CD8-positive, alpha-beta memory T cell (primary cell): ENCODE measurements at places on chromosomes 12 and 14.

- DNase-seq, result peak; percentile 87
Measured at GRCh38 chr12:96434107-96434506, 33.9 kb upstream of the CDK17 start.

DNA sequence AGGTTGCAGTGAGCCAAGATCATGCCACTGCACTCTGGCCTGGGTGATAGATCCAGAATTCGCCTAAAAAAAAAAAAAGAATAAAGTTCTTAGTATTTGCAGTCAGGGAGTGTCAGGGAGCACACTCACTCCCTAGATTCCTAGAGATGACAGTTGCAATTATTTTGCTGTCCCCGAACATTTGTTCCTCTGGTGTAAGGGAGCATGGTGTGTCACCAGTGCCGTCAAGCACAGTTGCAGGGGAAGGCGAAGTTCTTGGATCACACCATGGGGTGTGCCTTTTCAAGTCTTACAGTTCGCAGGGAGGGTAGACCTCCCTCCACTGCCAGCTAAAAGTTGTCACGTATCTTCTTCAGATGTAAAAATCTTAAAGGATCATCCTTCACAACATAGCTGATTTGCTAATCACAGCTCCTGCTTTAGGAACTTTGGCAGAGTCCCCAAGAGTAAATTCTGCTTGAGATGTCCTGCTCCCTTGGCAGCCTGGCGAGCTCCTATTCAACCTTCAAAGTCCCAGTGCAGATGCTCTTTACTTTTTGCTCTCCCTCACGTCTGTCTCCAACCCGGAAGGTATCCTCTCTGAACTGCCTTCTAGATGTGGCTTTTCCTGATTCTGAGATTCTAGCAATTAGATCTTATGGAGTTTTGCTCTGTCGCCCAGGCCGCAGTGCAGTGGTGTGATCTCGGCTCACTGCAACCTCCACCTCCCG lies 11.3 kb downstream of the ACACB start:
- no peak for DNase-seq

DNA sequence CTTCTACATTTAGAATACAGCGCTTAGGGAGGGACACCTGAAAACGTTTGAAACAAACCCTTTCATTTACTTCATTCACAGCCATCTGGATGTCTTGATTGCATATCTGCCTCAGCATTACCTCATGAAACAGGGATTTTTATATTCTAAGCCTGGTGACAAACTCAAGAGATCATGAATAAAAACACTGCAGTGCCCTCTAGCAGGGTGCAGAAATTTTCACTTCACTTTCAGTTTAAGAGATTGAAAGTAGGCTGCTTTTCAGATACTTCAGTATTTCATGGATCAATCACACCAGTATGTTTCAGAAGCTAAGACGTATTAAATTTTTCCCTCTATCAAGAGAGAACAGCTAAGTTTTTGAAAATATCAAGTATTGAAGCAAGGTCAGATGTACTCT lies 467.8 kb downstream of the MDGA2 start:
- DNase-seq, result no peak

DNA sequence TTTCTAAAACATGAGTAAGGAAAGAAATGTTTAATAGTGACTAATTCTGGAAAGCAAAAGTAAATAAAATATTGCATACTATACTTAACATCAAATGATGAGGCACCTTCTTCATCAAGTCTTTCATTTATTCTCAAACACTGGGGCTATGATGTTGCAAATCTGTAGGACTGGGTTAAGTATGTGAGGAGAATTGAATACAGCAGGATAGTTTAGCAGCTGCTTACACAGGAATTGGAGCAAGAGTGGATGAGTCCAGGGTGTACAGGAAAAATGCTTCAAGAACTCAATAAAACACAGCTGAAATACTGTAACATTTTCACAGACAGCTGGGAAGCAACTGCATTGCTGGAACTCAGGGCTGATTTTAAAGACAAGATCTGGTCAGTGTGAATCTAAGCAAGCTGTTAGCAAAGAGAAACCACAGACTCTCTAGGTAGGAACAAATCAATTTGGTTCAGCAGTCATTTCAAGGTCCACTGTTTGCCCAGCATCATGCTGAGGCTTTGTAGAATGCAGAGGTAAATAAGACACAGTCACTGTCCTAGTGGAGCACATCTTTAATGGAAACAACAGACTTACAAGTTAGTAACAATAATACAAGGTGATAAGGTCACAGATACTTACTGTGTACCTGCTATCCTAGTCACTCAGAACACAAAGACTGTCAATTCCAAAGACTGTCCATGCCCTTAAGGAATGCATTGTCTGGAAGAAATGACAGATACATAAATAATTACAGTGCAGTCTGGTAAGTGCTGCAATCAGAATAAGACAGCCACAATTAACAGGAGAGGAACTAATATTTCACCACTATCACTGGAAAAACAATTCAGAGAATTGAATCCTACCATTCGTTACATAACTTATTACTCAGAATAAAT lies 96.8 kb upstream of the DACT1 start:
- DNase-seq, result no peak

DNA sequence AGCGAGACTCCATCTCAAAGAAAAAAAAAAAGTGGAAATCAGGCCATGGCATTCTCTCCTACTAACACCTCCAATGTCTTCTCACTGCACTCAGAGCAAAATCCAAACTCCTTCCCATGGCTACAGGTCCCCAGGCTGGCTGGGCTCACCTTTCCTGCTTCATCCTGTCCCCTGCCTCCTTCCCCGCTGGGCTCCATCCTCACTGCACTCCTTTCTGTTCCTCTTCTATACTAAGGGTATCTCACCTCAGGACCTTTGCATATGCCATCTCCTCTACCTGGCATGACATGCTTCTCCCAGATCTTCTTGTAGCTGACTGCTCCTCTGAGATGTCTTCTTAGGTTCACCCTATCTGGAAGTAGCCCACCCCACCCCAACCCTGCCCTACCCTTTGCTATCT lies 111.1 kb downstream of the DPF3 start:
- no peak for DNase-seq

- peak; percentile 2 for DNase-seq
Measured at GRCh38 chr12:26651566-26652188, 181.3 kb downstream of the ITPR2 start.

- DNase-seq, result no peak
Measured at GRCh38 chr12:121145221-121145620, 12.5 kb downstream of the P2RX7 start.

- DNase-seq, result no peak
Measured at GRCh38 chr12:89768586-89769482, 60.2 kb upstream of the ATP2B1 start.

DNA sequence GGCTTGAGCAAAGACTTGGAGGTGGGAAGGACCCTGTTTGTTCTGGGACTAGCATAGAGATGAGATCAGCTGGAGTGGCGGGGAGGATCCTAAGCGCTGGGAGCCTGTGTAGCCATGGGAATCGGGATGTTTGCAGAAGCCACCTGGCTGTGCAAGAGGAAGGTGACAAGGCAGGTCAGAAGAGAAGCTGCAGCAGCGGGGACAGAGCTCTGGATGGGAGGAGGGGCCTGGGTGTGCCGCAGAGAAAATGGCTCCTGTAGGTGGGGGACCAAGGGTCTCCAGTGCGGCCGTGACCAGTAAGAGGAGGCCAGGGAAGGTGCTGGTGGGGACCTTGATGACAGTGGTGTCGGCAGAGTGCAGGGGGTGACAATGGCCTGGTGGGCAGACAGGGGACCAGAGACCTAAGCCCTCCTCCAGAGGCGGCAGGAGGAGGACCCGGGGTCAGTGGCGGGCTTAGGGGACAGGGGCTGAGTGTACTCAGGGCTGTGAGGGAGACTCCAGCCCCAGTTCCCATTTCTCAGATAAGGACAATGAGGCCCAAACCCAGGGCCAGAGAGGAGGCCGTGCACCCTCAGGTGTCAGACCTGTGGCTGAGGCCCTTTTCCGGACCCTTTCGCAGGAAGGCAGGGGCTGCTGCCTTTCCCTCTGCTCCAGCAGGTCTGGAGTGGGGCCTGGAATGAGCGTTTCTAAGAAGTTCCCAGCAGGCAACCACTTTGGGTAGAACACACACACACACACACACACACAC lies 206.6 kb upstream of the RTL1 start:
- no peak for DNase-seq

- no peak for DNase-seq
Measured at GRCh38 chr14:90577661-90578282, 180.9 kb downstream of the CALM1 start.

GRCh38 chr12:78101946-78102635 lies 271.4 kb downstream of the NAV3 start:
- DNase-seq, result no peak

- no peak for DNase-seq
Measured at GRCh38 chr14:105155071-105155651, 13.4 kb downstream of the JAG2 start.

DNA sequence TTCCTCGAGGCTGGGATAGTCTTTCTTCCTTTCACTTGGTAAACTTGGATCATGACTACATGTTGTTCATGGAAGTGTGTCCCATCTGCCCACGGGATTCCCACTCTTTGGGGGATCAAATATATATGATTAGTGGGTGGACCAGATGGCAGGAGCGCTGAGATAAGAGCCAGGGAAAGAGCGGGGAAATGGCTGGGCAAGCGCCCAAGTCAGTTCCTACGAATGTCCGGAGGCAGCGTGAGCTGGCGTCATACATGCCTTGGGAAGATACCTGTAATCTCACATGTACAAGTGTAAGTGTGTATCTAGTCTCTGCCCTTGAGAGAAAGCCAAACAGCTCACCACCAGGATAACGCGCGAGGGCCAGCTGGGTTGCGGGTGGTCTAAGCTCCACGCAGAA lies 62.3 kb downstream of the FZD10 start:
- no peak for DNase-seq

GRCh38 chr12:93968536-93969285 lies 179.7 kb upstream of the PLXNC1 start:
- no peak for DNase-seq
